Body of pancreas (tissue), 4 donors: ENCODE measurements at places on chromosomes 13 and 19.

DNA sequence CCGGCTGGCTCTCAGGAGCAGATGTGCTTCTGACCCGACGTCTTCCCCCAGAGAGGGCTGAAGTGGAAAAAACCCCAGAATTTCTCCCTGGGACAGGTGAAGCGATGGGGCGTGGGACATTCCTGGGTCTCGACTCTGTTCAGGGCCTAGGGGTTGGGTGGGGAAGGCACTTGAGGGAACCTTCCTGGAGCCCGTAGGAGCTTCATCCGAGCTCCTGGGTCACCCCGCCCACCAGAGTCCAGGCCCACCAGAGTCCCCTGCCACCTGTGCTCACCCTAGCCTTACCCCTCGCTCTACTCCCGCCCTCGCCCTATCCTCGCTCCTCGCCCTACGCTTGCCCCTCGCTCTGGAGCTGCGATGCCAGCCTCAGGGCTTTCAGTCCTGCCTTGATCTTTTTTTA, 23.2 kb downstream of the EPN1 start:
- no peak for DNase-seq
- no peak overlapping the region for H3K27ac ChIP-seq
- no peak overlapping the region for H3K4me3 ChIP-seq
- no peaks in the 10 kb centered on the region for H3K27me3 ChIP-seq
- H3K4me1 ChIP-seq, result peaks cover 11% of the 10 kb centered on the region

- peaks cover 49% of the 10 kb centered on the region for H3K4me1 ChIP-seq
- DNase-seq, result peak; percentile 45
- no peaks in the 10 kb centered on the region for H3K36me3 ChIP-seq
- H3K27ac ChIP-seq, result no peak overlapping the region
- peaks cover 42% of the 10 kb centered on the region for H3K27me3 ChIP-seq
Measured at GRCh38 chr19:1069009-1069779, 2.2 kb downstream of the ARHGAP45 start.

GRCh38 chr19:46555628-46556280, 45.4 kb upstream of the CALM3 start:
- H3K4me3 ChIP-seq, result no peak overlapping the region
- no peaks in the 10 kb centered on the region for H3K4me1 ChIP-seq
- DNase-seq, result no peak
- no peak overlapping the region for H3K27ac ChIP-seq
- H3K27me3 ChIP-seq, result no peaks in the 10 kb centered on the region

DNA sequence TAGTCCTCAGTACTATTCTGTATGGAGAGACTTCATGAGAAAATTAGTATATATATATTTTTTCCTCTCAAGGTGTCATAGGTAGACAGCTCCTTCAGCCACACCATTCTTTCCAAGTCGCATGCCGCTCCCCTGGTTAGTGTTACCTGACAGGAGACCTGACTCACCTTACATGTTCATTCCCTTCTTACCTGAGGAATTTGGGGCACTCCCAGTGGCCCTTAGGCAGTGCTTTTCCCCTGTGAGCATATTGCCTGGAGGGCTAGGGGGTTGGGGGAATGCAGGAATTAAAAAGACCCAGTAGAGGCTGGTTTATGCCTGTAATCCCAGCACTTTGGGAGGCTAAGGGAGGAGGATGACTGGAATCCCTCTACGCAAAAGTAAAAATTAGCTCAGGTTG, 9.0 kb upstream of the ACTN4 start:
- H3K4me3 ChIP-seq, result no peak overlapping the region
- H3K27ac ChIP-seq, result no peak overlapping the region
- no peaks in the 10 kb centered on the region for H3K27me3 ChIP-seq
- DNase-seq, result no peak
- no peaks in the 10 kb centered on the region for H3K36me3 ChIP-seq

DNA sequence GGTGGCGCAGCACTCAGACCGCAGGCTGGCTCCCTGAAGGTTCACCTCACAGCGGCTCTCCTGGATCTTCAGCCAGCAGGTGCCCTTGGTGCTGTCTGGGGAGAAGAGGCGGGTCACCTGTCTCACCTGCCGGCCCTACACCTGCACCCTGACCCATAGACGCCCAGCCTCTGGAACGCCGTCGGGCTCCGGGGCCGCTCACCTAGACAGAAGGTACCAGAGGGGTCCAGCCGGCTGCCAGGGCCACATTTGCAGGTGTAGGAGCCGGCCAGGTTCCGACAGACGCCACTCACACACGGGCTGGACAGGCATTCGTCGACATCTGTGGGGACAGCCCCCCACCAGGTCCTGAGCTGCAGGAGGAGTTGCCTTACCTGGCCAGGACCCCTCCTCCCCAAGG, 22.9 kb downstream of the FBN3 start:
- no peak for DNase-seq
- H3K36me3 ChIP-seq, result no peaks in the 10 kb centered on the region
- no peak overlapping the region for H3K4me3 ChIP-seq
- no peaks in the 10 kb centered on the region for H3K27me3 ChIP-seq
- H3K27ac ChIP-seq, result no peak overlapping the region

- peak overlapping the region; percentile 6 for H3K27ac ChIP-seq
- DNase-seq, result no peak
- H3K4me3 ChIP-seq, result no peak overlapping the region
- no peaks in the 10 kb centered on the region for H3K36me3 ChIP-seq
- peaks cover 68% of the 10 kb centered on the region for H3K4me1 ChIP-seq
- H3K27me3 ChIP-seq, result no peaks in the 10 kb centered on the region
Measured at GRCh38 chr13:98505217-98505616, 71.7 kb downstream of the STK24 start.

GRCh38 chr13:47650209-47650608, 350.9 kb downstream of the SUCLA2 start:
- no peaks in the 10 kb centered on the region for H3K36me3 ChIP-seq
- no peak overlapping the region for H3K27ac ChIP-seq

- no peaks in the 10 kb centered on the region for H3K27me3 ChIP-seq
- DNase-seq, result no peak
- no peaks in the 10 kb centered on the region for H3K36me3 ChIP-seq
- no peaks in the 10 kb centered on the region for H3K4me1 ChIP-seq
- H3K4me3 ChIP-seq, result no peak overlapping the region
- H3K27ac ChIP-seq, result no peak overlapping the region
Measured at GRCh38 chr19:51822325-51822724, 27.4 kb downstream of the FPR3 start.

DNA sequence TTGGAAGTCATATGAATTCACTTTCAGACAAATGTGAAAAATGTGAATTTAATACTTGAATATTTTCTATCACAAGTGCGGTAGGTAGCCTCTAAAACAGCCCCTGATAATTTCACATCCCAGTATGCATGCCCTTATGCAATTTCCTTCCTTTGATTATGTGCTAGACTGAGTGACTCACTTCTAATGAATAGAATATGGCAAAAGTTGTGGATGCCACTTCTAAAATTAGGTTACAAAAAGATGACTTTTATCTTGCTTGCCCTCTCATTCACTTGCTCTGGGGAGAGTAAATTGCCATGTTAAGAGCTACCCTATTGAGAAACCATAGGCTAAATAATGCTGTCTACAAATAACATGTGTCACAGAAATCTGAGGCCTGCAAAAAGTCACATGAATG, 402.5 kb upstream of the PCDH9 start:
- no peaks in the 10 kb centered on the region for H3K36me3 ChIP-seq
- H3K4me3 ChIP-seq, result no peak overlapping the region
- H3K4me1 ChIP-seq, result no peaks in the 10 kb centered on the region

DNA sequence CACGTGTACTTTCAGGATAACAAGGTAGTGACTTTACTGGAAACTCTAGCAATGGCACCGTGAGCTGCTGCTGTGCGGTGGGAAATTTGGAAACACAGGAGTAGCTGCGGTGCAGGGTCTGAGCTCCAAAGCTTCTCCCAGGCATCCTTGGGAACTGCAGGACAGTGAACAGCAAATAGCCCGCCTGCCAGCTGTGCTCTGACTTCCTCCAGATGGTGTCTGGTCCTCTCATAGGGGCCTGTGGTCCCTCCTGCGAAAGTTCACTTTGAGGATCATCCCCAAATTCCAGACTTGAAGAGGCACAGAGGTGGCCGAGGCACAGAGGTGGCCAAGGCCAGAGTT, 287.3 kb upstream of the MAB21L1 start:
- no peak overlapping the region for H3K27ac ChIP-seq
- H3K4me3 ChIP-seq, result no peak overlapping the region
- DNase-seq, result no peak
- H3K4me1 ChIP-seq, result no peaks in the 10 kb centered on the region
- H3K27me3 ChIP-seq, result no peaks in the 10 kb centered on the region
- no peaks in the 10 kb centered on the region for H3K36me3 ChIP-seq

- no peaks in the 10 kb centered on the region for H3K4me1 ChIP-seq
- no peaks in the 10 kb centered on the region for H3K36me3 ChIP-seq
- DNase-seq, result no peak
- H3K4me3 ChIP-seq, result no peak overlapping the region
- H3K27me3 ChIP-seq, result no peaks in the 10 kb centered on the region
- H3K27ac ChIP-seq, result no peak overlapping the region
Measured at GRCh38 chr13:91249861-91250260, 97.6 kb upstream of the MIR17HG start.

GRCh38 chr13:109719962-109720646, 66.3 kb downstream of the IRS2 start:
- no peaks in the 10 kb centered on the region for H3K27me3 ChIP-seq
- no peaks in the 10 kb centered on the region for H3K4me1 ChIP-seq
- DNase-seq, result no peak
- H3K4me3 ChIP-seq, result no peak overlapping the region
- no peak overlapping the region for H3K27ac ChIP-seq
- no peaks in the 10 kb centered on the region for H3K36me3 ChIP-seq

DNA sequence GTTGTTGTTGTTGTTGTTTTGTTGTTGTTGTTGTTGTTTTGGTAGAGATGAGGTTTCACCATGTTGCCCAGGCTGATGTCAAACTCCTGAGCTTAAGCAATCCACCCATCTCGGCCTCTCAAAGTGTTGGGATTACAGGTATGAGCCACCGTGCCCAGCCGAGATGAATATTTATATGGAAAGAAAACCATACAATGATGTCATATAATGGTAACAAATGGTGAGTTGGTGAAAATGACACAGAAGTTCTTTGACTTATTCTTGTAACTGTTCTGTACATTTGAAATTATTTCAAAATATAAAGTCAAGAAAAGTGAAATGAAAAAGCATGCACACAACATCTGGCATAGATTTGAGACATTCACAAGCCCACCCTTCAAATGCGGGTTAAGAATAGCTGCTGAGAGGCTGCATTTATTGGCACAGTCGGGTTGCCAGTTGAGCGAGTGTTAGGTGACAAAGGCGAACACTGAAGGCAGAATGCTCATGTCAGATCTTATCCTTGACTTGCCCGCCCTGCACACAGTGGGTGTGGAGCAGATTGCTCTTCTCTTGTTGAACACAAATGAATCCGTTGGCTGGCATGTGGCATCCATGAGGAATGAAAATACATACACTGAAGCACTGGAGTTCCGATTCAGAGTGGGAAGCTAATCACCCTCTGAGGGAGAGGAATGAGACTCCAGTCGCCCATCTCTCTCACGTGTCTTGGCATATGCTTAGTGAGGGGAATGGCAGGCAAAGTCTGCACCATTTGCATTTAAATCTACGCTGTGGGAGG, 15.8 kb upstream of the UBE2S start:
- no peaks in the 10 kb centered on the region for H3K36me3 ChIP-seq
- H3K27ac ChIP-seq, result no peak overlapping the region
- no peak for DNase-seq
- no peak overlapping the region for H3K4me3 ChIP-seq

DNA sequence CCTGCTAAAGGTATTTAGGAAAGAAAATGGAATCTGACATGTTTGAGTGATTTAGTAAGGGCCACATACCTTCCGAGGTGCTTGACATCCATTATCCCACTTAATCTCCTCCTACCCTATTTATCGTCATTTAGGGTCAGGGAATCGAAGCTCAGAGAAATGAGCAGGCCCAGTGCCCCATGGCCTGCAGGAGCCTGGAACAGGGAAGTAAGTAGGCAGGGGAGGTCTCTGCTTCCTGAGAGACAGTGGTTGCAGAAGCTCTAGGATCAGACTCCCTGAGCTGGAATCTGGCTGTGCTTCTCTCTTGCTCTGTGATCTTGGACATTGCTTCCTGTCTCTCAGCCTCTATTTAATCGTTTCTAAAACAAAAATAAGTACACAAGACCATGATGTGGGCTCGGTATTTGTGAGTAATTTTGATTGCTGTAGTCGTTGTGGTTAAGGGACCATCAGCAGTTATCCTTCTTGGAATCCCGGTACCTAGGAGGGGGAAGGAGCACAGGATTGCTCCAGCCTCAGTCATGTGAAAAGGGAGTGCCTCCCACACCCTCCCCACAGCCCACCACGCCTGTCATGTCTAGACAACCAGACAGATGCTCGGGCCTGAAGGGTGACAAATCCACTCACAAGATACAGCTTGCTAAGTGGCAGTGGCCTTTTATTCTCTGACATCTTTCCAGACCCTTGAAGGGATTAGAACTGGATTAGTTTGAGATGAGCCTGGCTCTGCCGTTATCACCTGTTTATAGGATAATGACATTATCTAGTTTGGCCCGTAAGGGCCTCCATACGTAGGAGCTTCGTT, 169.2 kb upstream of the TSHZ3 start:
- H3K27me3 ChIP-seq, result no peaks in the 10 kb centered on the region
- DNase-seq, result no peak
- no peaks in the 10 kb centered on the region for H3K36me3 ChIP-seq
- H3K27ac ChIP-seq, result no peak overlapping the region

- H3K4me1 ChIP-seq, result no peaks in the 10 kb centered on the region
- no peak overlapping the region for H3K4me3 ChIP-seq
- no peak overlapping the region for H3K27ac ChIP-seq
- no peaks in the 10 kb centered on the region for H3K36me3 ChIP-seq
Measured at GRCh38 chr13:35797244-35797643, 320.8 kb upstream of the MAB21L1 start.

DNA sequence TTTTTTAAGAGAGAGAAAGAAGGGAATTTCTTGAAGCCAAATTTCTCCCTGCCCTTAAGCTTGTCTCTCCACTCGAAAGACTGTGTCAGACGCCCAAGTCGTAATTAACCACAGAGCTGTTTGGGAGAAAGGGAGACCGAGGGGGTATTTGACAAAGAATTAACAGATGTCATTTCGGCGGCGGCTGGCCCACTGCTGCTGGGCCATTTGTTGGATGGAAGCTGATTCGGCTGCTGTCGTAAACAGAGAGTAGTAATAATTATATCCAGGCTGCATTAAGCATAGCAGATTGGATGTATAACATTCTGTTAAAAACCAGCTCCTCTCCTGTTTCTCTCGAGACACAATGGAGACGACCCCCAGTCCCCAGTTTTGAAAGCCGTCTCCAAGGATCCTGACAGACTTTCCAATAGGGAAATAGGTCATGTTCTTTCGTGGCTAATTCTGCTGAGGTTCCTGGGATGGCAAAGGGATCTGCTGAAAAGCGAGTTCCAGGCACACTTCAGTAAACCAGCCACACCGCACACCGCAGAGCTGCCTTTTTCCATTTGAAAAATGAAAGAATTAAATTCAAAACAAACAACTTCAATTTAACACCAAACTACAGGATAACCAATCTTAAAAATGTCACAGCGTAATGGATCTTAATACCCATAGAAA, 71.5 kb downstream of the KCTD15 start:
- H3K36me3 ChIP-seq, result no peaks in the 10 kb centered on the region
- no peaks in the 10 kb centered on the region for H3K4me1 ChIP-seq
- no peak overlapping the region for H3K4me3 ChIP-seq

- H3K4me3 ChIP-seq, result no peak overlapping the region
- no peaks in the 10 kb centered on the region for H3K36me3 ChIP-seq
- no peaks in the 10 kb centered on the region for H3K4me1 ChIP-seq
- no peak overlapping the region for H3K27ac ChIP-seq
- H3K27me3 ChIP-seq, result no peaks in the 10 kb centered on the region
Measured at GRCh38 chr13:75231235-75231634, 250.7 kb downstream of the TBC1D4 start.
